Posterior cingulate gyrus (tissue), 11 donors: ENCODE measurements at places on chromosomes 7 and 10.

DNA sequence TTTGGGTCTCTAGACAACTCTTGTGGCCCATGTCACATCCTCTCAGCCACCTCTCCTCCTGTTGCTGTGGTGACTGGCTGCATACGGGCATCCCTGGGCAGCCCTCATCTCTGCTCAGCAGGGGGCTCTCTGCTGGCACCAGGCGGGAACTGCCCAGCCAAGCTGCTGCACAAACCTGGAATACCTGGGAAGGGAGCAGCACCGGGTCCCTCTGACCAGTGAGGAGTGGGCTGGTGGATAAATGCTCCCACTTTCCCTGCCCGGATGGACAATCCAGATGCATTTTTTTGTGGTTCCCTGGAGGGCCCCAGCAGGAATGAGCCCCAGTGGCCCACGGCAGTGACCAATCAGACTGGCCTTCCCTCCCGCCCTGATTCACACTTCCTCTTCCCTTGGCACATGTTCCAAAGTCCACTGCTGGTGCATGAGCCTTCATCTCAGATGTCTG, 21.9 kb downstream of the GRID1 start:
- peak; percentile 84 for DNase-seq

GRCh38 chr7:148058092-148058491, 532.5 kb upstream of the C7orf33 start:
- DNase-seq: no peak

- peak; percentile 70 for DNase-seq
Measured at GRCh38 chr10:131885391-131886165, 15.2 kb upstream of the PPP2R2D start.

DNA sequence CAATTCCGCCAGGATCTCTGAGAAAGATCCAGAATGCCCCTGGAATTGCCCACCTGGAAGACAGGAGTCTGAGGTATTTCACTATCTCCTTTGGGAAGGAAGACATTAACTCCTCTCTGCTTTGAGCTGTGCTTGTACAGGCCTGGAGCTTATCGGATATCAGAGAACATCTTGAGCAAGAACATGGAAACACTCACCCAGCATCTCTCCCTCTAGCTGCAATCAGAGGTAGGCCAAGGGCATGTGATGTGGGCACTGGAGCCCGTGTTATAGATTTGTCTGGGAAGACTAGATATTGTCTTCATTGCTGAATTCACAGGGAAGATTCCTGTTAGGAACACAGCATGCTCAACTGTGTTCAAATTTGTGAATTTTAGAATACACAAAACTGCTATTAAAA, 233.9 kb downstream of the PHF14 start:
- DNase-seq: no peak

DNA sequence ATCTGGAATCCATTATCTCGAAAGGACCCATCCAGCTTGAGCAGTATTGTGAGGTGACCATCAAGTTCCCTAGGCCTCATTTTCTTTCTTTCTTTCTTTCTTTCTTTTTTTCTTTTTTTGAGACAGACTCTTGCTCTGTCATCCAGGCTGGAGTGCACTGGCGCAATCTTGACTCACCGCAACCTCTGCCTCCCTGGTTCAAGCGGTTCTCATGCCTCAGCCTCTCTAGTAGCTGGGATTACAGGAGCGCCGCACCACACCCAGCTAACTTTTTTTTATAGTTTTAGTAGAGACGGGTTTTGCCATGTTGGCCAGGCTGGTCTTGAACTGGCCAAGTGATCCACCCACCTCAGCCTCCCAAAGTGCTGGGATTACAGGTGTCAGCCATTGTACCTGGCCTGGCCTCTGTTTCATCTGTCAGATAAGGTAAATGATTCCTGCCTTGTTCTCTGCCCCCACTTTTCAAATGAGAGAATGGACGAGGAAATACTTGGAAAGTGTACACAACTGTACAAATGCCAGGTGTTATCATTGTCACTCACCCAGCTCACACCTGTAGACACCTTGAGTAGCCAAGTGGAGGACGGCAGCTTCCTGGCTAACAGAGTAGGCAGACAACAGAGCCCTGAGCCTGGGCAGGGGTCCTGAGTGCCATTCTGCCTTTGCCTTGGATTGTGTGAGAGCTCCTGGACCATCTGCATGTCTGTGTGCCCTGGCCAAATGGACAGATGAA, 54.1 kb downstream of the HK1 start:
- DNase-seq: no peak

- DNase-seq: no peak
Measured at GRCh38 chr10:127283576-127283975, 87.2 kb upstream of the INSYN2A start.

GRCh38 chr7:106101726-106102125, 10.4 kb downstream of the SYPL1 start:
- DNase-seq: no peak

DNA sequence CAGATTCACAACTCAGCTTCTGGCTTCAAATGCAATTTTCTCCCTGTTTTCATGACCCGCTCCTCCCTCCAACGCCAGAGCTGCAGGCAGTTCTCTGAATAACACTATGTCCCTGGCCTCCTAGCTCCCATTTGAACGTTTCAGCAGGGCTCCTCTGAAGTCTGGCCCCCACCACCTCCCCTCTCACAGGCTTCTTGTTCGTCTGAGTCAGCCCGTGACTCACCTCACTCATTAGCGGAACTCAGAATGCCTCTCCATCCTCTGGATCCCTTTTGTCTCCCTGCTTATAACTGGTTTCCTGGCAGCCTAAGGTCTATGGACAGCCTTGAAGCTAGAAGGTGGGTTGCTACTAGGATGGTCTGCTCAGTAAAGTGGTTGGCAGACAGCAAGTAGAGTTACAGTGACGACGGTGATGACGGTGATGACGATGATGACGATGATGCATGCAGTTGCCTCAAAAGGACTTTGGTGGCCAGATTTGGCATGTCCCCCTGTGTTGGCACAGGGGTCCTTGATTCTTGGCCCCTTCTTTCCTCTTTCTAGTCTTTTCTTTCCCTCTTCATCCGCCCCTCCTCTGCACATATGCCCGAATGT, 83.3 kb upstream of the MKLN1 start:
- DNase-seq: no peak

- no peak for DNase-seq
Measured at GRCh38 chr7:139492293-139492692, 8.8 kb upstream of the KLRG2 start.

GRCh38 chr7:36130236-36130945, 22.7 kb upstream of the EEPD1 start:
- DNase-seq: no peak

DNA sequence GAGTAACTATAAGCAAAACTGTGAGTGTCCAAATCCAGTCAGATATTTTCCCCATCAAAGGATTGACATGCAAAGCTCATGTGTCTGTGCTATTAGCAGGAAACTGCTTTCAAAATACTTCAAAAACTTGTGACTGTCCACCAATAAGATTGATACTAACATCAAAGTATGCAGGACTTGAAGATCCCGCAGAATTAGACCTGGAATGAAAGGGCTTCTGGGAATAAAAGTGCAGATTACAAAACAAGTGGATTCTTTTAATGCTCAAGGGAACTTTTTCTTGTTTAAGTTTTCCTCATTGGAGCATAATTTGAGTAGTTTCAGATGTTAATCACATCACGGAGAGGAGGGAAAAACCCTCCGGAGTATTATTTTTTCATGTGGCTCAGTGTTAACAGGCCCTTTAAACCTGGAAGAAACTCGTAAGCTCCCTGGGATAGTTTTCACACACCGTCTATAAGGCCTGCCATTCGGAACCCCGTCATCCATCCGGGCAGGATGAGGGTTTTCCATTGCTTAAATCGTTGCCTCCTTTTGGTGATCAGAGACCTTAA, 33.9 kb upstream of the MKX start:
- no peak for DNase-seq
